CD4-positive, alpha-beta T cell treated with Interleukin-12 subunit alpha and Interleukin-12 subunit beta, for 1 hour (primary cell): ENCODE measurements at places on chromosomes 5 and 9.

- DNase-seq = no peak
Observed at GRCh38 chr9:137674307-137674975, 55.6 kb downstream of the EHMT1 start.

- DNase-seq = no peak
Observed at GRCh38 chr5:115325296-115325959, 29.0 kb upstream of the CCDC112 start.

- no peak for DNase-seq
Observed at GRCh38 chr5:169095976-169096375, 205.0 kb downstream of the SLIT3 start.

DNA sequence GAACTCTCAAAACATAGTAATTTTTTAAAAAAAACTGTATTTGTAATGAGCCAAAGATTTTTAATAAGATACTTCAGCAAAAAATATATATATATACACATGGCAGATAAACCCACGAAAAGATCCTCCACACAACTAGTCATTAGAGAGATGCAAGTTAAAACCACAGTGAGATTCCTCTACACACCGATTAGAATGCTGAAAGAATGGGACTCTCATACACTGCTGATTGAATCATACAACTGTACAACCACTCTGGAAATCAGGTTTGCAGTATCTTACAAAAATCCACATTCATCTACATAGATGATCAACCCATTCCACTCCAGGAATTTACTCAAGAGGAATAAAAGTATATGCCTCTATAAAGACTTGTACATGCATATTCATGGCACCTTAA is 43.7 kb downstream of the RASEF start:
- no peak for DNase-seq

GRCh38 chr5:93995126-93995621 is 253.8 kb upstream of the POU5F2 start:
- peak; percentile 12 for DNase-seq

GRCh38 chr5:95448789-95449188 is 57.6 kb downstream of the FAM81B start:
- DNase-seq = no peak

GRCh38 chr5:167852515-167852914 is 438.9 kb upstream of the WWC1 start:
- no peak for DNase-seq

GRCh38 chr5:38341056-38341455 is 82.7 kb downstream of the EGFLAM start:
- DNase-seq = no peak

- no peak for DNase-seq
Observed at GRCh38 chr5:1507457-1507856, 16.3 kb downstream of the LPCAT1 start.

GRCh38 chr9:133737071-133737773 is 930 bp downstream of the SARDH start:
- no peak for DNase-seq

DNA sequence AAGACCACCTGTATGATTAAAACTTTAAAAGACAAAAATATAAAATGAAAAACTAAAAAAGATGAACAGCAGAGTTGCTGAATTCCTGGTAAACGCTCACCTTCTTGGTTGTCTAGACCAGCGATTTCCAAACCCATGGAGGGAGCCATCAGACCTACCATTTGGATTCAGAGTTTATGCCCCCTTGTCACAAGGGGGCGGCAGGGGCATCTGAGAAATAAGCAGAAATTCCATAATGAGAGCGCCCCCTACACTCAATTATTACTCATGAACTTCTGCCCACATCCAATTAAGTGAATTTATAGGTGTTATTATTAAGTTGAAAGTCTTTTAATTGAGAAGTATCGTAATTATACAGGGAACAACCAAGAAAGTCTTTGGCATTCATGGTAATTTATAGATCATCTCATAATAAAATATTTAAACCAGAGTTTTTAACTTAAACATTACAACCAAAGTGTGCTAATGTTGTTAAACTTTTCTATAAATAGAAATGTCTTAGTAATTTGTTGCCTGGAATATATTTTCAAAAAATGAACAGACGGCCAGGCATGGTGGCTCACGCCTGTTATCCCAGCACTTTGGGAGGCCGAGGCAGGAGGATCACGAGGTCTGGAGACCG is 35.2 kb upstream of the SPATA31C2 start:
- peak; percentile 64 for DNase-seq

DNA sequence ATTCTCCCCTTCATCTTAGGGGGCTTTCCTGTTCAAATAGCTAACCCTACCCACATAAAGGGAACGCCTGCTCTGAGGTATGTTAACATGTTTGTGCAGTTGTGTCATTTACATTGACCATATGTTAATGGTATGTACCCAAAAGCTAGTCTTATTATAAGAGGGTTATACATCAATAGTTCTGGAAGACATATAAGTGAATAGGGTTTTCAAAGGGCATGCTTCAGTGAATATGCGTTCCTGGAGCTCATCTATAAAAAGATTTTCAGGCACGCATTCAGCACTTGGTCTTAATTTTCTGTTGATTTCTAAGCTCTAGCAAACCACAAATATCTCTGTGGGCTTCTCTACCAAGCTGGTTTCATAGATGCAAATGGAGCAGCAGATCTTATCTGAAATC is 766.1 kb downstream of the IRX1 start:
- no peak for DNase-seq

DNA sequence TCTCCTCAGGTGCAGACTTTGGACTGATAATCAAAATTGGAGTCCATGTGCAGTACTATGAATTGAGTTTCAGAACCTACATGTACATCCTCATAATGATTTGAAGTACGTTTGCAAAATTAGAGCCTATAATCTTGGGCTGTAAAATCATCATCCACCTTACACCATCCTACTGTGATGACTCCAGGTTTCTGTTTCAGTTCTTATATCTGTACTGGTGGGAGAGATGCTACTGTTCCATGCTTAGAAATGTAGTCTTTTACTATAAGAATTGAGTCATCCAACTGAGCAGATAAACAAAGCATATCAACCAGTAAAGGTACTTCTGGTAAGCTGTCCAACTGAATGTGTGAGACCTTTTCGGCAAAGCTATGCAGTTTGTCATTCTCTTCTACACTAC is 586.3 kb upstream of the FAM174A start:
- no peak for DNase-seq

GRCh38 chr9:131473891-131474290 is 28.8 kb upstream of the POMT1 start:
- DNase-seq = no peak

- no peak for DNase-seq
Observed at GRCh38 chr5:117089001-117089400, 514.4 kb upstream of the SEMA6A start.

DNA sequence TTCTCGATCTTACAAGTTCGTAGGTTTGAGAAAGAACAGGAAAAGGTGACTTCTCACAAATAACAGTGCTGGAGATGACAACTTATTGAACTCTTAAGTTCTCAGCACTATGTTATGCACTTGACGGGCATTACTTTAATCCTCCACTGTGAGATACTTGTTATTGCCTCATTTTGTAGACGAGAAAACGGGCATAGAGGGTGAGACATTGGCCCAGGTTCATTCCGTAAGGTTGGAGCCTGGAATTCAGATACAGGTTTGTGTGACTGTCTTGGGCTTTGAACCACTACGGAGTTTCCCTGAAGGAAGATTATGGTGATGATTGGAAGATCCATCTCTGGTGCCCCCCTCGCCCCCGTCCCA is 657 bp downstream of the MAT2B start:
- DNase-seq = no peak

- DNase-seq = no peak
Observed at GRCh38 chr5:67297376-67297775, 100.8 kb upstream of the CD180 start.

DNA sequence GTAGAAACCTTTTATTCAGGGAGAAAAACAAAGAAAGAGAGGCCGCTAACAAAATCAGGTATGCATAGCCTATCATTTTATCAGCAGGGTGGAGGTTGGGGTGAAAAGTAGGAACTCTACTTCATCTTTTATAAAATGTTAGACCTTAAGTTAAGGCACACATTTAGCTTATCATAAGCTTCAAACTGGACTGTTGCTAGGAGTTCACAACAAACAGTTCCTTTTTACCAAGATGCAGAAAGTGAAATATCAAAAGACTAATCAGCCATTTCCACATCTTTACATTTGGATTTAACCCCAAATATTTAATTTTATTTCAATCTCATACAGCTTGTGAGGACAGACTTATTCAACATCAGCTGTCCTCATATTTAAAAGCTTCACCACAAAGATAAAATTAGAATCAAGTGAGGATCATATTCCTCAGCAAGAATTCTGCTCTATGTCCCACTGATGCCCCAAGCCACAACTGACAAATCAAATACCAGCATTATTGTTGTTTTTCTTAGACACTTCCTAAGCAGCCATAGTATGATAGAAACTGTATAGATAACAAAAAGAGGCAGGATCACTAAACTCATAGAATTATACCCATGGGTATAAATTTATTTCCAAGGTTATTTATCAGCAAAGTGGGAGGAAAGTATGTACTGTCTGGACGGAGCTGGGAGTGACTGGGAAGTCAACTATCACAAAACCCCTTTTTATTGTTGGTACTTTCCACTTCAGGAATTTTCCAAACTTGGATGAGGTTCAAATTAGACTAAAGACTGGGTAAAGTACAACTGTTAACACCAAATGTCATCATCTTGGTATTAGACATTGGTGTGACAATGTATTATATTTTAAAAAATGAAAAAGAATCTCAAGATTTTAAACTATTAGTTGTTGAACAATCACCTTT is 29.9 kb upstream of the MYOT start:
- DNase-seq = no peak

- DNase-seq = peak; percentile 40
Observed at GRCh38 chr9:7844242-7844641, 44.7 kb upstream of the DMAC1 start.

DNA sequence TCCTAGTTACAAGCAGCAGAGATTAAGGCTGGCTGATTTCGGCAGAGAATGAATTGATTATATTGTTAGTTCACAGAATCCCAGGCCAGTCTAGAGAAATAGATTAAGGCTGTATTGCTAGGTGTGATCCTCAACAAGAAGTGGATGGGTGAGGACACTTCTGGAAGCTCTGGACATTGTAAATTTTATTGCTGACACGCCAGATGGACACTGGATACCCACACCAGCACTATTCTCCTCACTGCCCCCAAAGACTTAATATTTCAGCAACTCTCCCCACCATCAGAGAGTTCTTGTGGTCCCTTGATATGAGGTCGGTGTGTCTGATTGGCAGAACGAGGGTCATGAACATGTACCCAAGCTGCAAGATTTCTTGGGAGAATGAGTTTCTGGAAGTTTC is 171.6 kb upstream of the EGFLAM start:
- no peak for DNase-seq

DNA sequence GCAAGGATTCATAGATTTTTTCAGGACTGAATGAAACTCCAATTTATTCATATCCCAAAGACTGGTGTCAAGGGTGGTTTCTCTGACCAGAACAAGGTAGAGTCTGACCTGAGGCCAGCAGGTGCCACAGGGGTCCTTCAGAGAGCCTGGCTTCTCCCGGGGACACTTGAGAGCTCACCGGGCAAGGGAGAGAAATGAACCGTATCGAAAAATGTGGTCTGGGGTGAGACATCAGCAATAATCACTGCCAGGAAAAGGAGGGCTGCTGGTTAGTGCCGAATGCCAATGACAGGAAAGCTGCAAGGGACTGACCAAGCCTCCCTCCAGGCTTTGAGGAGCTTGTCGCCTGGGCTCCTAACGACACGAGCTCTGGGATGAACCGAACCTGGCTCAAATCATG is 142.7 kb downstream of the TTLL11 start:
- DNase-seq = no peak

- peak; percentile 77 for DNase-seq
Observed at GRCh38 chr9:36148311-36149051, 11.9 kb downstream of the GLIPR2 start.

- DNase-seq = peak; percentile 4
Observed at GRCh38 chr9:105425816-105426433, 21.9 kb upstream of the FSD1L start.

DNA sequence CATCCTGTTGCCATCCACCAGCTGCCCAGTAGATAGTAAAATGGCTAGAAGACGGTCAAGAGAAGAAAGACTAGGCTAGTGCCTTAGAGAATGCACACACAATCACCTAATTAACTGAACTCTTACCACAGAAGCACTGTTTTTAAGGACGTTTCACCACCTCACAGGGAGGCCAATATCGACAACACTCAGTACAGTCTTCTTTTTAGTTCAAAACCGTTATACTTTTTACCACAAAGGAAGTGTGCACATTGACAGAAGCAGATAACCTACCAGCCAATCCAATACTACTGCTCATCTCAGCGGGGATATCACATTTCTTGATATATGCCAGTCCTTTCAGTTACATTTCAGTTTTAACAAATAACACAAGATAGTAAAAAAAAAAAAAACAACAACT is 122.3 kb downstream of the GNAQ start:
- DNase-seq = peak; percentile 40

GRCh38 chr5:67310169-67310568 is 113.6 kb upstream of the CD180 start:
- no peak for DNase-seq

DNA sequence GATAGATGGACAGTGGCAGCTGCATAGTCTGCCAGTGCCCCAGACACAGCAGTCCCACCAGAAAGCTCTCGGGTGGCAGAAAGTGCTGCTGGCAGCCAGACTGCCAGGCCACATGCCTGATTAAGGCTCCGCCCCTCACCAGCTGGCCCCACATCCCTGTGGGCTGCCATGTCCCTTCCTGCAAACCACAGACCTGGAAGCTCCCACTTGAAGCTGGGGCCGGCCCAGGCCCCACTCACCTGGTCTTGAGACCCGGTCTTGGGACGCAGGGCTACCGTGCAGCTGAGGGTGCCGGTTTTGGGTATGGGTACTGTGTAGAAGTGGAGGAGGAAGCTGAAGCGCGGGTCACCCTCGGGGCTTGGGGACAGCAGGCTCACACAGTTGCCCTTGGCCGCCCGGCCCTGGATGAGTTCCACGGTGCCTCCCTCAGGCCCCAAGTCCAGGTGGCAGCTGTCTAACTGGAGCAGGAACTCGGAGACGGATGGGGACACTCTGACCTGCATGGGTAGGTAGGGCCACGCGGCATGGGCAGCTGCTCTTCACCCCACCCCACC is 15.3 kb downstream of the FPGS start:
- no peak for DNase-seq

DNA sequence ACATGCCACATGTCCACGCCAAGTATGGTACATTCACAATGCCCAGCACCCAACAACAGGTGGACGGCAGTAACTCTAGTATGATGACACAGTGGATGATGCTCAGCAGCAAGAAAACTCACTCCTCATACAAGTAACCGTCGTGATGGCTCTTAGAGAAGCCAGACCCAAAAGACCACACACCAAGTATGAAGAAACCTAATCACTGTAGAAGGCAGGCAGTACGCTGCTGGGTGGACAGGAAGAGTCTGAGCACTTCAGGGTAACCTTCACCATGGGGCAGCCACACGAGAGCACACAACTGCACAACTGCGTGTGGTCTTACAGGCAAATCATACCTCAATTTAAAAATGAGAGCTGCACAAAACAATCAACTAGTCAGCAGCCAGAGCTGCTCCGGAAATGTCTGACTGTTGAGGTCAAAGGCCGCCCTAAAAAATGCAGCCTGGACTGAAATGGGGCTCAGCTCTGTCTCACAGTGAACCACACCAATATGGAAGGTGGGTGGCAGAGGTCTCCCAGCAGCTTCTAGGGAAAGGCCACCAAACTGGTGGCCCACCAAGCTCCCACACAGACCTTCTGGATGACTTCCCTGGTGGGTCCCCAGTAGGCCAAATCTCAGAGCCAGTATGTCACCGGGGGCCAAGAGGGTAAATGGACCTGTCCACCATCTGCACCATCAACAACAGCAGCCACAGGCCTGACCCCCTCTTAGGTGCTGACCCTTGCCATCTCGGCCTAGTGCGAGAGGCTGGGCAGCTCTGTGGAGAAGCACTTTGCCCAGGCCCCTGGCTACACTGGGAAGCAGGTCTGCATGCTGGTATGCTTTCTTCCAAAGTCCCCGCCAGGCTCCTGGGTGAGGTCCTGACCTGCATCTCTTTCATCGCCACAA is 17.8 kb downstream of the BICD2 start:
- DNase-seq = no peak
